Activated T-helper 1 cell treated with Interleukin-2 at 50 U/mL for 16 hours (primary cell): ENCODE measurements at places on chromosomes 7 and 10.

- no peak for DNase-seq
These were observed 553.9 kb downstream of the CNTNAP2 start for GRCh38 chr7:146670532-146670931.

DNA sequence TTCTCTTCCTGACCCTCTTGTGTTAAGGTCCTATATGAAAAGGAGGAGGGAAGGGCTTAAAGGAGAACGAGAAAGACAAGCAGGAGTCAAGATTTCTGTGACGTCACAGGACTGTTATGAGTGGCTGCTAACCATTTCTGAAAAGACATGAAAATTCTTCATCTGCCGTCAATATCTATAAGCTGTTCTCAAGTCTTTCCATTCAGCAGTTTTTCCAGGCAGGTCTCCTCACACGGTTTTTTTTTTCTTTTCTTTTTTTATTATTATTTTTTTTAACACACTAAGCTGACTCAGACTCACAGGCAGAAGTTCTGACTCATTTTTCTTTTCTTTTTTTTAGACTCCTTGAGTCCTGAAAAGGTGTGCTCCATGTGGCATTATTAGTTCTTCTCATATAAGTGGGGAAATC is 72.0 kb downstream of the DGKI start:
- no peak for DNase-seq

DNA sequence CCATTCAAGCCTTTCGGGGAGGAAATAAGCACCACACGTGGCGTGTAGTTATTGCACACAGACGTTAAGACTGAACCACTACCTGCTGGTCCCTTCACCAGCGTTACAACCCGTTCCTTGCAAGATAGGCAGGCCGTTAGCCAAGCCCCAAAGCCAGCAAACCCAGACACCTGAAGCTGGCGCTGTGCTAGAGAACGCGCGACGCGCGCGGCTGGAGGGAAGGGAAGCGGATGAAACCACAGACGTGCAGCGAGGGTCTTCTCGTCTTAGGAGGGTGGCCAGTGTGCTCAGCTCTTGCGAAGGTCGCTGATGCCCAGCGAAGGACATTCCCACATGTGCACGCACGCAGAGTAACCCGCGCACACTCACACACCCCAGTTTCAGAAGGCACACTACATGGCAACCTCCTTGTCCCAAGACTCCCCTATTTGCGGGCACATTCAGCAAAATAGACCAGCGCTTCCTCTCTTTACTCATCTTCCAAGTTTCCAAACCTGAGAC is 980 bp downstream of the TMEM26 start:
- no peak for DNase-seq

- DNase-seq: no peak
These were observed 219.7 kb upstream of the PPP2R2D start for GRCh38 chr10:131681122-131681521.

GRCh38 chr10:28836435-28836743 is 159.1 kb downstream of the BAMBI start:
- DNase-seq: no peak

GRCh38 chr10:72098836-72099599 is 10.7 kb upstream of the SPOCK2 start:
- DNase-seq: no peak

DNA sequence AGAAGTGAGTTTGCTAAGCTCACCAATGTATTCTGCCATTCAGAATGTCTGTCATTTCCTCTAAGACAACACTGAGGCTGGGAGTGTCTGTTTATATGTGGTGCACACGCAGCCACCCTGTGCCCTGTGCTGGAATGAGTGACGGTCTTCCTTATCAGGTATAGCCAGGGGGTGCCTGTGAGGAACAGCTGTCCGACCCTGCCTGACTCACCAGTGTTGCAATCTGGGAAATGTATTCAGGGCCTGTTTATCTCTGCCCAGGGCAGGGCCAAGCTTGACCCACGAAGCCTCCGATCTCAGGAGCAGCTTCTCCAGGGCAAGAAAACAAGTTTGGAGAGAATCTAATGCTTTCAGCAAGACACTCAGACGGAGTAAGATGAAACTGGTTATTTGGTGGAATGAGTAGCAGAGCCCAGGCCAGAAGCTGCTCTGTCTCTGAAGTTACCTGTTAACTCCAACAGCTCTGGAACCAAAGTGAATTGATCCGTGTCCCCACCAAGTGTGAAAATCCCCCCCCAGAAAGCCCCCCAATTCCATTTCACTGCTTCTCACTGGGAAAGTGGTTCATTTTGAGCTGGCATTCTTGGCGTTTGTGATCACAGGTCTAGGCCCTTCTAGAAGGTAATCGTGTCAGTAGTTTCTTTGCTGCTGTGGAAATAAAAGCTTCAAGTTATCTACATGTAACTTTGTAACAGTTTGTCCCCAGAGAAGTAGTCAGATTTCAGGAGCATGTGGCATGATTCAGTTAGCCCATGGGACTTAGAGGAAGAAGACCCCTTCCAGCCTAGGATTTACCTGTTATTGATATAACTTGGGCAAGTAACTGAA is 6.1 kb upstream of the UBE2H start:
- DNase-seq: no peak

DNA sequence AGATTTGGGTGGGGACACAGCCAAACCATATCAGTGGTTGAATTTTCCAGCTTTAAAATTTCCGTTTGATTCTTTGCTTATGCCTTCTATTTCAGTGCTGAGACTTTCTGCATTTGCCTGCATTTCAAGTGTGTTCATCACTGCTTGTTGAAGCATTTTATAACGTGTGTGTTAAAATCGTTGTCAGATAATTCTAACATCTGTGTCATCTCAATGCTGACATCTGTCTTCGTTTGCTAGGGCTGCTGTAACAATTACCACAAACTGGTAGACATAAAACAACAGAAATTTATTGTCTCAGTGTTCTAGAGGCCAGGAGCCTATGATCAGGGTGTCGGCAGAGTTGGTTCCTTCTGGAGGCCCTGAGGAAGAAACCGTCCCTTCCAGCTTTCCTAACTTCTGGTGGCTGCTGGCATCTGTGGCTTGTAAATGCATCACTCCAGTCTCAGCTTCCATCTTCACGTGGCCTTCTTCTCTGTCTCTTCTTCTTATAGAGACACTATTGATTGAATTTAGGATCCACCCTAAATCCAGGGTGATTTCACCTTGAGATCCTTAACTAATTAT is 71.1 kb upstream of the SDK1 start:
- DNase-seq: no peak

GRCh38 chr10:118710487-118710886 is 44.3 kb downstream of the CACUL1 start:
- DNase-seq: no peak

DNA sequence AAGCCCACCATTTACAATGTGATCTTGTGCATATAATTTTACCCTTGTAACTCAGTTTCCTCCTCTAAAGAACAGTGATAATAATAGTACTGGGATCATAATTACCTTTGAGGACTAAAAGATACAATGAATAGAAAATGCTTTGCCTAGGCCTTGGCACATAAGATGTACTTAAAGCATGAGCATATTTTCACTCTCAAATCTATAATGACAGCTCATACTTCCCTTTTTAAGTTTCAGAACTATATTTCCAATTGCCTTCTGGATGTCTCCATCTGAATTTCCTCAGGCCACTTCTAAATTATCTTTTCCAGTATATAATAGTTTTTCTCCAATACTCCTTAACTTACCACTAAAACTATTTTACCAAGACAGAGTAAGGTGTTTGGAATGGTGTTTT is 13.3 kb upstream of the ITGB8 start:
- DNase-seq: no peak
